AG04450 (cell line): ENCODE measurements at places on chromosomes 2 and 18.
A peak's percentile ranks its signal among the peaks of the same experiment; 100 is the strongest.

DNA sequence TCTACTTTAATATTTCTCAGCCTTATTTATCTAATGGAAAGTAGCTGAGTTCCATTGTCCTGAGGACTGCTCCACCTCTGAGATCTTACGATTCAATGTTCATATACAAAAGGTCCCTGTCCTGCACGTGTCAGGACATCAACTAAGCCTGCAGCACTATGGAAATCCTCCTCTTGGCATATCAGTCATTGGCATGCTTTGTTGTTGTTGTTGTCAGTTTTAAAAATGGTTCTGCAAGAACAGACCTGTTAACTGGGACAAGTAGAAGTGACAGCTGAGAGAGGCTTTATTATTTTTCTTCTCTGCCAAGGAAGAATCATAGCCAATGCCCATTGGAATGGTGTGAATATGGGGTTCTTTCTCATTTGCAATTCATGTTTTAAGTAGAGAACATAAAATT, 450.1 kb upstream of the PKDCC start:
- no peak for DNase-seq

- DNase-seq: peak; percentile 81
Measured at GRCh38 chr2:200765139-200765951, 46.4 kb upstream of the BZW1 start.

DNA sequence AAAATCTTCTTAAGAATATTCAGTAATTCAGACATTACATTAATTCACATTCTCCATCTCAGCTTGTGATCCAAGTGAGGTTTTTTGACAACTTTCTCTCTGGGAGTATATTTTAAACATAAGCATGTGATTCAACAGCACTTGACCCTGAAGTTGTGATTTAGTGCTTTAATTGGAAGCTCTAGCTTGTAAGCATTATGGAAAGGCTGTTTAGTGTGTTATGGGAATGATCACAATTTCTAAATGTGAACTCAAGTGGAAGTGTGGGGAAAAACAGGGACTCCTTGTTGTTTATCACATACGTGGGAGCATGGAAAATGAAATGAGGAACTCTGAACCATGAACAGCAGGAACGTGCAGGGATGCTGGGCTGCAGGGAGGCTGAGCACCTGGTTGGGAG, 148.9 kb upstream of the BCL2L11 start:
- no peak for DNase-seq

DNA sequence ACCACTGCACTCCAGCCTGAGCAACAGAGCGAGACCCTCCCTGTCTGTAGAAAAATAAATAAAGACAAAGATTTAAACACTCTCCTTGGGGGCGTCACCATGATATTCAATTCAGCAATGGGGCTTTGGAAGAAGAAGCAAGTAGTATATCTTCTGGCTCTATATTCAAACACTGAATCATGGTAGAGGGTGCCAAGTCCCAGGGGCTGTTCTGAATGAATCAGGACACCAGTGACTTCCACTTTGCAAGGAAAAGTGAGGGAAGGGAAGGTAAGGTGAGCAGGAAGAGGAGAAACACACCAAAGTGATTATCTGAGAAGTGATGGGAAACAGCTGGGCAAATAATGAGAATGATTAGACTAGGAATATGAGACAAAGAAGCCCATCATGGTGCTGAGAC, 80.5 kb downstream of the AAK1 start:
- DNase-seq: no peak

DNA sequence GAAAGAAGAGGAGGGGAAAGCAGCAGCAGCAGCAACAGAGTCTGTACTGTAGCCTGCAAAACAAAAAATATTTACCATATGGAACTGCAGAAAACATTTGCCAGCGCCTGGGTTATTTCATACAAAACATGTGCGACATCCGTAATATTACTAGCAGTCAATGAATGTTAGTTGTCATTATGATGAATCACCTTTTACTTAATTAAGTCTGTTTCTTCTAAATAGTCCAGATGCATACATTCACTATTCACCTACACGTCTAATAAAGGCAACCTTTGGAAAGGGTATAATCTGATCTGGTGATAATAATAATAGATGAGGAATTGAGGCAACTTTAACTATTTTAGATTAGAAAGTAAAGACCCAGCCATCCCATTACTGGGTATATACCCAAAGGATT, 426.3 kb upstream of the ST6GAL2 start:
- no peak for DNase-seq

- no peak for DNase-seq
Measured at GRCh38 chr2:72954376-72955227, 37.3 kb downstream of the EMX1 start.

GRCh38 chr18:21439431-21439846, 161.1 kb downstream of the ESCO1 start:
- DNase-seq: peak; percentile 1

- no peak for DNase-seq
Measured at GRCh38 chr2:190446193-190446592, 38.0 kb downstream of the MFSD6 start.

GRCh38 chr2:163347982-163348856, 387.6 kb downstream of the FIGN start:
- peak; percentile 73 for DNase-seq

GRCh38 chr2:120539937-120540718, 194.2 kb downstream of the INHBB start:
- DNase-seq: peak; percentile 76

- DNase-seq: peak; percentile 59
Measured at GRCh38 chr18:49691177-49691608, 122.1 kb downstream of the ACAA2 start.

- DNase-seq: no peak
Measured at GRCh38 chr2:173226899-173227698, 127.6 kb upstream of the CDCA7 start.

DNA sequence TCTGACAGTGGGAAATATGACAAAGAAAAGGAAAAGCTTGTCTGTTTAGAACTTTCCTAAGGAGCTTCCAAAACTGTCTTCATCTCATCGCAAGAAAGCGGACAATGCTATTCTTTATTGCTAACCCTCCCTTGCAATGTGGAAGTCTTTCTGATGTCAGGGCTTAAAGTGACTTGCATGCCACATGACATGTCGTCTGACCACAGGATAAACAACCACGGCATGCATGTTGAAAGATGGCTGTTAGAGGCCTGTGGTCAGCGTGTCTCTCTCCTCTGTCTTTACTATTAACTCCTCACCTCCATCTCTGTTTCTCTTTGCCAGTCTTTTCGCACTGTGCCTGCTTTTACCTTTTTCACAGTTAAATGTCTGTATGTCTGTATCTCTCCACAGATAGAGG, 389.8 kb downstream of the LNPK start:
- DNase-seq: no peak

DNA sequence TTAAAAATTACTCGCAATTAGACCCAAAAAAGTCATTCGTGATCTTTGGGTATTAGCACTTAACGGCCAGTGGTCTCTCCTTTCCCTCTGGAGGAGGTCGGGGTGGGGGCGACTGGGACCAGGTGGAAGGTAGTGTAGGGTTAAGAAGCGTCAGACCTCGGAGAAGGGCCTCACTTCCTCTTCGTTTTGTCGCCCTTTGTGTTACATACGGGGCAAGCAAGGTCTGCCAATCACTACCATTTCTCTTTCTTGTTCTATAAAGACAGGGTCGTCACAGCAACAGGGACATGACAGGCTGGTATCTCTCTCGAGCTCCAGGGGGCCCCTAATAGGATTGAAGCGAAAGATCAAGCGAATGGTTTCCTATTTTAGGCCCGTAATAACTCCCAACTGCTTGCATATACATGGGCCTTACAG, 136.6 kb downstream of the INSIG2 start:
- no peak for DNase-seq
